ENCODE measurements at places on chromosomes 1 and 21. TPM values are rescaled to one million over a fixed set of nuclear protein-coding genes. Genes with fewer than 3 reads are reported as not detected.

Gene CA6
- polyA plus RNA-seq: 0.26 TPM

Gene PGBD5
- 5.7 TPM for polyA plus RNA-seq

Gene SLC30A2
- 4.4 TPM for polyA plus RNA-seq

Gene NCMAP
- 0.96 TPM for polyA plus RNA-seq

Gene MAP3K21
- polyA plus RNA-seq: 26.1 TPM

DNA sequence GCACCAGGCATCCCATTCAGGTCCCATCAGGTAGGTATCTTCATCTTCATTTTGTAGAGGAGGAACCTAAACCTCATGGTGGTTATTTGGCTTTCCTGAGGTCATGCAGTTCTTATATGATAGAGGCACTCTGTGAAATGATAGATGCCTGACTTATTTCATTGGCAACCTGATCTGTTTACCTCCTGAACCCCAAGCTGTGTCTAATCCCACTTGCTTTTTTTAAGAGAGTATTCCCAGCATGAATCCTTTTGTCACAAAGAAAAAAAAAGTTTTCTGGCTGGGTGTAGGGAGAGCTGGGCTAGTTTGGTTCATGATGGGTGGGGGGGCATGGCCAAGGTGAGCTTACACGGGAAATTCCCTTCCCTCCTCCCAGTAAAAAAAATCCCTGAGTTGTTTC, 154.2 kb downstream of the TENT5C start:
- no peak for DNase-seq

GRCh38 chr21:41290106-41290799, 26.3 kb upstream of the FAM3B start:
- DNase-seq: no peak

GRCh38 chr1:180970333-180971079, 52.2 kb downstream of the STX6 start:
- no peak for DNase-seq

GRCh38 chr1:168706391-168706992, 22.5 kb downstream of the DPT start:
- DNase-seq: no peak

DNA sequence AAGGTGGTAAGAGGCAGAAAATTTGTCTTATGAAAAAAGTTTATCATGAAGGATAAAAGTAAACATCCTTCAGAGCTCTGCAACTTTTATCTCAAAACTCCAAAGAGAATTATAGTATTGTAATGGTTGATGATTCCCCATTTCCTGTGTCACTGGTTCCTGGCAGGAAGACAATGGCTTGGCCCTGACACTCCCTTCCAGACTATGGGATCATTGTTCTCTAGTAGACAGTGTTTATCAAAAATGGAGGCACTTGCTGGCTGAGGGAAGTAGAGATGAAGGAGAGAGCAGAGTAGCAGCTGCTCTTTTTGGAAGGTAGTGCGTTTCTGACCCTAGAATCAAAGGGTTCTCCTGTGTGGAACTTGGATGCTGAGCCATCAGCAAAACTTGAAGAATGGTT, 145.9 kb upstream of the ATP1B1 start:
- no peak for DNase-seq

DNA sequence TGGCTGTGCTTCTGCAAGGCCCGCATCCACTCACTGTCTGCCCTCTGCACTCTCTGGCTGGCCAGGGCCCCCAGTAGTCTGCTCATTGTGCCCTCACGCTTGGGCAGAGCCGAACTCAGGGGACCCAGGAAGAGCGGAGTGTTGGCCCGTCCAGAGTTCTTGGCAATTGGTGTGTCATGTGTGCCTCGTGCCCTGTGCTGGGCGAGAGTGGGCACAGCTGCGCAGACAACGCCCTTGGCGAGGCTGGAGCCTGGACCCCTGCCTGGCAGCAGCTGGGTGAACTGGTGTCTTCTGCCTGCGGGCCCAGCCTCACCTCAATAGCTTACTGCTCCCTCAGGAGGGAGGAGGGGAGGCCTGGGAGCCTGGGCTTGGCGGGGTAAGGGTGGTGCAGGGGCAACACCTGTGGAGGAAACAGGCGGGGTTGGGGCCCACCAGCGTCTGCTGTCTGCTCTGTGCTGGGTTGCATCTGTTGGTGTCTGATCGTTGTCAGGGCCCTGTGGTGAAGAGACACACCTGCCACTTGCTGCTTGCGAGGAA, 2.1 kb downstream of the GUK1 start:
- no peak for DNase-seq

- no peak for DNase-seq
These were observed 9.6 kb upstream of the SFT2D2 start for GRCh38 chr1:168216171-168216570.

- no peak for DNase-seq
These were observed 130.9 kb upstream of the SAMSN1 start for GRCh38 chr21:14677013-14677412.

DNA sequence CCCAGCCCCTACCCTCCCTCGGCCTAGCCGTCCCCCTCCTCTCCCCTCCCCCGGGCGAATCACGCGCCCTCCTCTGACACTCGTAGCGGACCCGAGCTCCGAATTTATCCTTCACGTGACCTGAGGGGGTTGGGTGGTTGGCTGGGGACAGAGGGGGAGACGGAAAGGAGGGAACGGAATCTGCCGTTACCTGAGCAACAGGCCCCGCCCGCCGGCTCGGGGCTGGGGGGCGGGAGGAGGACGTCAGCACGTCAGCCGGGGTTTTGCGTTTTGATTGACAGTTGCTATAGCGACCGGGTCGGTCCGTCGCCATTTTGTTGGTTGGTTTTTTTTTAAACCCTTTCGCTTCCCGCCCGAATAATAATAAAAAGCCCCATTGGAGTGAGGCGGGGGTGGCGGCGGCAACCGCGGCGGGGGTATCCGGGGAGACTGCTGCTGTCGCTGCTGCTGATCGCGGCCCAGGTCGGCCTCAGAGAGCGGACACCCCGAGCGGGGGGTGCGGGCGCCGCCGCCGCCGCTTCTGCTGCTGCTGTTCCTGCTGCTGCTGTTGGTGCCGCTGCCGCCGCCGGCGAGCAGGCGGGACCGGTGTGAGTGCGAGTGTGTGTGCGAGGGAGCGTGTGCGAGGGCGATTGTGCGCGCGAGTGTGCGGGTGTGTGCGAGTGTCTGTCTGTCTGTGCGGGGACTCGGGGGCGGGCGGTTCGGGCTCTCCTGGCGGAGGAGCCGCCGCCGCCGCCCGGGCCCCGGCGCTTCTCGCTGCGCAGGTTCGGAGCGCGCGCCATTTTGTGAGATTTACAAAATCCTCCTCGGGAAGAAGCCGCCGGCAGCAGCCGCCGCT, at the start of gene DYRK1A:
TSS of gene DYRK1A (plus strand) at position 292 of the 835 bp plus-strand sequence. CDS start 53,602 bp downstream, outside the sequence.
- DNase-seq: peak; percentile 96

GRCh38 chr1:183630748-183631147, 4.8 kb downstream of the ARPC5 start:
- DNase-seq: no peak

DNA sequence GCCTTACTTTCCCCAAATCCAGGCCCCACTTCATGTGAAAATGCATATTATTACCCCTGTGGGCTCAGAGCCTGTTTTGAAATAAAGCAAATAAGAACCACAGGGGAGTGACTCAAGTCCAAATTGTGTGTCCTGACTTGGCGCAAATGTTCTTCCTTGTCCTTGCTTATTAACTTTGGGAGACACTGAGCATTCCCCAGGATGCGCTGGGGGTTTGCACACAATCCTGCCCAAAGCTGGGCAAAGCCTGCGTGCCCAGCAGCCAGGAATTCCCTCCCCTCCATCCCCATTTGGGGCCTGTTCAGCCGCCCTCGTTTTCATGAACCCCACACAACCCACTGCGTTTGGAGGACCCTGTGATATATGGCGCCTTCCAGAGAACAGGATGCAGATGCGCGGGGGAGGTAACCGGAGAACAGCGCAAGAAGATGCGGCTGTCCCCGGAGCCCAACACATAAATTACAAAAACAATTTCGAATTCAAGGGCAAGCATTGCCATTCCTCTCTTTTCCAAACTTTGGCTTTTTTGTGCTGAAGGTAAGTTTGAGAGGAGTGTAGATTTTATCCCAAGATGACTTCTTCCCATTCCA, 42.4 kb upstream of the CLDN14 start:
- peak; percentile 50 for DNase-seq

GRCh38 chr1:40039245-40039756, 1.2 kb upstream of the CAP1 start:
- no peak for DNase-seq
